RPMI8226 (cell line): ENCODE measurements at places on chromosomes 4 and X.

GRCh38 chrX:124548571-124548970, 202.2 kb downstream of the SH2D1A start:
- no peak for DNase-seq

DNA sequence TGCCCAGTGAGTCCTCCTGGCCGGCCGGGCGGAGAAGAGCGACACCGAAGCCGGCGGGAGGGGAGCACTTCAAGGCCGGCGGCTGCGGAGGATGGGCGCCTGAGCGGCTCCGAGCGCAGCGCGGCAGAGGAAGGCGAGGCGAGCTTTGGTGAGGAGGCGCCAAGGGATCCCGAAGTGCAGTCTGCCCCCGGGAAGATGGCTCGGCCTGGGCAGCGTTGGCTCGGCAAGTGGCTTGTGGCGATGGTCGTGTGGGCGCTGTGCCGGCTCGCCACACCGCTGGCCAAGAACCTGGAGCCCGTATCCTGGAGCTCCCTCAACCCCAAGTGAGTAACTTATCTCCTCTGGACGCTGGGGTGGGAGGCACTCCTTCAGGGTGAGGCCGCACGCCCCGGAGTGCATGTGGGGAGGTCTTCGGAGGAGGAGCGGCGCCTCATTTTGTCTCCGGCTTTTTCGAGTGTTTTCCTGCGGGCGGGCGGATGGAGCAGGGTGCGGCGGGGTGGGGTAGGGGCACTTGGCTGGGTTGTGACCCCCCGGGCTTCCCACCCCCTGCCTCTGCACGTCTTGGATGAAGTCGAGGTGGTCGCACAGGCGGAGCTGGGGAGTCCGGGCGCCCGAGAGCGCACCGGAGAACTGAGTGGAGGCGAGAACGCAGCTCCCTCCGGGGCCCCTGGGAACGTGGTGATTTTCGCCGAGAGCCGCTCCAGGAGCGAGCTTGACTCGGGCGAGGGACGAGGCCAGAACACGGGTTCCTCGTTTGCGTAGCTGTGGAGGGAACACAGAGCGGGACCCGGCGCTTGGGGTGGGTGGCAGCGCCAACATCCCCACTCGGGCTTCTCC, 979 bp downstream of the EFNB1 start:
- peak; percentile 29 for DNase-seq

GRCh38 chrX:12301288-12301687, 163.0 kb downstream of the FRMPD4 start:
- DNase-seq = no peak

DNA sequence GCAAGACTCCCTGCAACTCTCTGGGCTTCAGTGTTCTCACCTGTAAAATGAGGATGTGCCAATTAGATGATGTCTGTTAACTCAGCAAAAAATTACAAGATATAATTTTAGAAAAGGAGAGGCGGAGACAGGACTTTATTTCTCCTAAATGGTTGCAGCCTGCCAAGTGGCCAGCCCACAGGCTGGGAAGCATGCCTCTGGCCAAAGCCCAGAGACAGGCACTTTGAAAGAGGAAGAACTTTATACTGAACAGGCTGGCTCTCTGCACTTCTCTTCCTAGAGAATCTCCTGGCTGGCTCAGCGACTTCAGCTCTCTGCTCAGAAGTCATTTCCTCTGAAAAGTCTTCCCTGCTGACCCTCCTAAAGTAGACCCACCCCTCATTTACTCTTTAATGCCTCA, 3.7 kb downstream of the PRDM5 start:
- DNase-seq = peak; percentile 64

- DNase-seq = no peak
Observed at GRCh38 chr4:161906836-161907589, 256.8 kb downstream of the FSTL5 start.

DNA sequence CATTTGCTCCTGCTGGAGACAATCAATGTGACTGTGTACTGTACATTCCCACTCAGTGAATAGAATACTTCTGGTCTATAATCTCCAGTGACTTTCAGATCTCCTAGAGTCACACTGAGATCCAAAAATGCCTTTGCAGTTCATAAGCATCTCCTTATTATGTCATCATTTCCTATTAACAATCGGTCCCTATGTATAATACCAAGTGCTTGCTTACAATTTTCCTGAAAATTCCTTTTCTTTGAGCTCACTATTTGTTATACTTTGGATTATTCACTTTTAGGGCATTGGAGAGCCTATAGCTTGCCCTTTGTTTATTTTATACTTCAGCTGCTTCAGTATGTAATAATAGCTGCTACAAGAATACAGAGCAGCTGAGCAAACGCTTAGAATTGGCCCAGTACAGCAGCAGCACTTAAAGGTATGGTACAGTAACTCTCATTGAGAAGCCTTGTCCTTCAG, 313.0 kb downstream of the DCTD start:
- DNase-seq = no peak

DNA sequence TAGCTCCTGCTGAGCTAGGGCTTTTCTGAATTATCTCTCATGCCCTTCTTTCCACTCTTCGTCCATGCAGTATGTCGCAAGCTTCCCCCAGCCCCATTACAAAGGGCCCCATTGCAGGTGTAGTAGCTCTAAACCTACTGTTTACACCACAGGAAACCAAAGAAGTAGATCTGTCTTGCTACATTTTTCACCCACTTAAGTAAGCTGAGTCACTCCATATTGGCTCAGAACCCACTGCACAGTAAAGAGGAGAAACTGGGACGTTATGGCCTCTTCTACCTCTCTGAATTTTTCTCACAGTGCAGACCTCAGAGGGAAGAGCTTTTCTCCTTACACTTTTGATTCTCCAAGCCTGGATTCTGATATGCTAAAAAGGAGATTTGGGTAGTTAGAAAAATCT, 200.2 kb downstream of the SMARCA1 start:
- no peak for DNase-seq

DNA sequence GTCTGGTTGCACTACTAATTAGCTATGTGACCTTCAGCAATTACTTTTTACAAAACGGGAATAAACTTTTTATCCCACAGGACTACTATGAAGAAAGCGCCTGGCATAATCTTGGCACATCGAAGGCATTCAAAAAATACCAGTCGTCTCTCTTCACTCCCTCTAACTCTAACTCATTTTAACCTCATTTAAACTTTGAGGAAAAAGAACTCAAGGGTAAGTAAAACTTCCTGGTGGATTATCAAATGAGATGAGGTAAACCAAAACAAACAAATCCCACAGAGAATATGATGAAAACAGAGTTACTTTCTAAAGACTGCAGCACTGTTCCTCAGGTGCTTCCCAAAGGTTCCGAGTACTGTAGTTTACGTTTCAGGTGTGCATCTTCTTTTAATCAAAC, 66.9 kb downstream of the SH3RF1 start:
- no peak for DNase-seq

DNA sequence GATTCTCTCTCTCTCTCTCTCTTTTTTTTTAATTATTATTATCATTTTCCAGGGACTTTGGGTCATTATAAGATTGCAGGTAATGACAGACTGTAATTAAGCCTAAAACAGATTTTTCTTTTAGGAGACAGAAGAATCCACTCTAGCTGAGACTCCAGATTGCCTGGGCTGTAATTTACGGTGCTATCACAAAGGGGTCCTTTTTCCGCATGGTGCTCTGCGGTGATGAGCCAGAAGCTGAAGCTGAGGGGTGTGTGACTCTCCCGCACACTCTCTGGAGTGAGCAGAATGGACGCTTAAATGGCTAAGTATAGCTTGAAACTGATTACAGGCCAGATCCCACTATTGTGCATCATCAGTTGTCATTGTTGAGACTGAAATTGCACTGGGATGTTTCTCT, 50.0 kb downstream of the LGI2 start:
- DNase-seq = no peak

GRCh38 chrX:34275699-34276098, 143.6 kb upstream of the FAM47A start:
- no peak for DNase-seq

GRCh38 chr4:163755013-163755412, 260.5 kb downstream of the TMA16 start:
- no peak for DNase-seq

DNA sequence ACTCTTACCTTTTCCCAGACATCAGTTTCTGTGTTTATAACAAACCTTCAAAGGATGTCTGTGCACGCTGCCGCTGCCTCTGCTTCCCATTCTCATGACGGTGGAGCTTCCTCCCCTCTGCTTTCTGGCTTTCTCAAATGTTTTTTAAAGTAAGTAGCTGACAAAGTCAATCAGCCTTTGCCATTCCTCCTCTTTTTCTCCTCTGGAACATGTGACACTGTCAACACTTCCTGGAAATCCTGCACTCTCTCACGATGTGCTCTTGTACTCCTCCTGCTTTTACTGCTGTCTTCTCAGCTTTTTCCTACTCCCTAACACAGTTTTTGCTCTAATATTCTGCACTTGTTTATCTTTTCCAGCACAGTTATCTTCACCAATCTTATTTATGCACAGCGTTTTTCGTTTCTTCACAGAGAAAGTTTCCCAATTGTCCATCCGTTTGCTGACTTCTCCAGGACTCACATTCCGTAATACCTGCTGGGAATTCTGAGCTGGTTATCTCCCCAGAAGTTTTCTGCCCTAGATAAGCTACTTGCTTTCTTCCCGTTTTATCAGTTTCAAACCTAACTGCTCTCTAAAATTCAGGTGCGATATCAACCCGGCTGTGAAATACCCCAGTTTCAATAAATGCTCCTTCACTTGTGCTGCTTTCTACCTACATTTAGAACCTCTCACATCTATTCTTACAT, 465.6 kb upstream of the AGA start:
- DNase-seq = no peak

DNA sequence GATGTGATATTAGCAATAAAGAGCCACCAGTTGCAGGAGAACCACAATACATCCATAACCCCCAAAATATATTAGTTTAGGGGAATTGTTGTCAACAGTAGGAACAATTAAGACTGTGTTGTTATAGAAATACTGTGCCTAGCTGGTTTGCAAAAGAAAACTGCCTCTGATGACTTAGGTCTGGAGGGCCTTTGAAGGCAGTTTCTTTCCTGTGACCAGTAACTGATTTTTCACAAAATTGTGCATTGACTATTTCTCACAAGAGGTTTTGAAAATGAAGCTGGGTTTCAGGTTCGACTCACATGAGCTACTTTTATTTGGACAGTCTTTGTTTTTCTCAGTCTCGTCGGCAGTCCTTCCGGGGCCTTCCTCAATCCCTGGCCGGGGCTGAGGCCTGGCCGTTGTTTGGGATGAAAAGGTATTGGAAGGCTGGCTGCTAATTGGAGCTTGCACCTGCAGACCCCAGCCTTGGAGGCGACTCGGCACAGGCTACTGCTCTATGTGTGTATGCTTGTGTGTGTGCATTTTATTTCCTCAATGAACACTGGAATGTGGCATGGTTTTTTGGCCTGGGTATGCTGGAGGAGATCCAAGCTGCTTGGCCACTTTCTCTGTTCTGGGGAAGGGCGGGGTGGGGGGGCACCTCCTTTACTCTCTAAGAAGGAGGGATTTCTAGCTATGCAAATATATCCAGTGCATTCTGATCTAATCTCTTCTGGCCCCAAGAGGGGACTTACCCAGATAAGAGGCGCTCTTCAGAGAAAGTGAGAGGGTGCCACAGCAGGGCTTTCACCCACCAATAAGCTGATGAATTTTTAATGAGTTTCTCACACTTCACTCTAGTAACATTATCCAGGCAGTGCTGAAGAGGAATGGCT, 49.5 kb upstream of the LNX1 start:
- DNase-seq = no peak
